ENCODE measurements at places on chromosomes 7 and 10.

DNA sequence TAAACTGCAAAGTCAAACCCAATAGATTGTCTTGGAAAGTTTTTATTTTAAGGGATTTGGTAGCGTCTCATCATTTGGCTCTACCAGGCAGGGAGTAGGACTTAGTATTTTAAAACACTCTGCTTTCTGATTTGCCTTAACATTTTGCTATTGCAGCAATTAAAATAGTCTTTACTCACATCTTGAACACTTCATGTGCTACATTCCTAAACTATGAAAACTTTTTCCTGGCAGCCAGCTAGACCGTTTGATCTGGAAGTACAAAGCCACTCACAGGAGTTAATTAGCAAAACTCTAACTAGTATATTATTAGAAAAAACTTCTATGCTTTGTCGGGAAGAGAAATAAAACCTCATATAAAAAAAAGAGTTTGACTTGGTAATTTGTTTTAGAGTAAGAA, 111.4 kb downstream of the TFPI2 start:
- DNase-seq, result no peak

DNA sequence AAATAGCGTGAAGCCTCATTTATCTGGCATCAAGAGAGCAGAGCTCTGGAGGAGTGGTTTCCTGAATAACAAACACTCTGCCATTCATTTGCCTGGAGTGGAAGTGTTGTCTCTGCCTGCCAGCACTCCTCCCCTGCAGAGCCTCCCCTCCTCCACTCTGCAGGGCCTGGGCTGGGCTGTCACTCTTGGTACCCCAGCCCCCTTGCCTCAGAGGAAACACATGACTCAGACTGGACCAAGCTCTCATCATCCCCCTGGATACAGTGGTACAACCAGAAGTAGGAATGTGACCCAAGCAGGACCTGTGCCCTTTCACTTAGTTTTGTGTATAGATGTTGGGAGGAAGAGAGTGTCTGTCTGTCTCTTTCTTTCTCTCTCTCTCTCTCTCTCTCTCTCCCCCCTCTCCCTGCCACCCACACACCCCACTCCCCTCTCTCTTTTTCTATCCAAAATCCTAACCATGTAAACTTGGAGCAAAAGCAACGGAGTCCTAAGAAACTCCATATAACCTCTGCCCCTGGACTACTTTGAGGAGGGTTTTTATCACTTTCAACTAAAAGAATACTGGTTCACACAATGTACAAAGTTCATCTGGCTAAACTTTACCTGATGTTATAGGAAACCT, 43.9 kb downstream of the DOCK4 start:
- no peak for DNase-seq

GRCh38 chr10:88901984-88902789, 22.1 kb downstream of the STAMBPL1 start:
- no peak for DNase-seq

DNA sequence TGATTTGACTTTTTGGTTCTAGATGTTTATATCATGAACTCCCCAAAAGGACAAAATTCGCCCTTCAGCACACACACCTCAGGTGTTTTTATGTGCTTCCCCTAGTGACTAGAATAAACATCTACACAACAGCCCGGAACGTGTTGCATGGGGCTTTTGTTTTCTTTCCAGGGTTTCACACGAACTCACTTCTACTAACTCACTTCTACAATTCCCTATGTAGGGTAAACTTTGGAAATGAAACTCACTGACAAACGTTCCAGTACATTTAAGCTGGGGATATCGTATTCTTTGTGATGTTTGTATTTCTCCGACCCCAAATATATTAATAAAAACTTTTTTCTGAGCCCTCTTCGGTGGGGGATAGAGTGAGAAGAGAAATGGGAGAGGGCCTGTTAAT, 1.4 kb downstream of the TRA2A start:
- DNase-seq, result no peak

DNA sequence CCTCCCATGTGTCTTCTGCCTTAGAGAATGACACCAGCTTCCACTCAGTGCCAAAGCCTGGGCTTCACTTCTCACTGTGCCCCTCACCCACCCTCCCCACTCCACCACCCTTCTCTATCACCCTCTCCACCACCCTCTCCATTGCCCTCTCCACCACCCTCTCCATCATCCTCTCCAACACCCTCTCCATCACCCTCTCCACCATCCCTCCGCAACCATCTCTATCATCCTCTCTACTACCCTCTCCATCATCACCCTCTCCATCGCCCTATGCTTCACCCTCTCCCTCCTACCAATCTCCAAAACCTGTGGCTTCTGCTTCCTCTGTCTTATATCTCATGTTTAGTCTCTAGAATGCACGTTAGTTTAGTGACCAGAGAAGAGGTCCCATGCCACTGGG, 91.0 kb upstream of the TMEM72 start:
- no peak for DNase-seq

GRCh38 chr10:12583891-12584595, 234.7 kb downstream of the CAMK1D start:
- no peak for DNase-seq
